ENCODE measurements at places on chromosomes 6 and 20.

- no peak for DNase-seq
Observed at GRCh38 chr6:110609101-110609500, 132.7 kb upstream of the SLC22A16 start.

GRCh38 chr6:51019806-51020205 lies 201.1 kb downstream of the TFAP2B start:
- DNase-seq = no peak

DNA sequence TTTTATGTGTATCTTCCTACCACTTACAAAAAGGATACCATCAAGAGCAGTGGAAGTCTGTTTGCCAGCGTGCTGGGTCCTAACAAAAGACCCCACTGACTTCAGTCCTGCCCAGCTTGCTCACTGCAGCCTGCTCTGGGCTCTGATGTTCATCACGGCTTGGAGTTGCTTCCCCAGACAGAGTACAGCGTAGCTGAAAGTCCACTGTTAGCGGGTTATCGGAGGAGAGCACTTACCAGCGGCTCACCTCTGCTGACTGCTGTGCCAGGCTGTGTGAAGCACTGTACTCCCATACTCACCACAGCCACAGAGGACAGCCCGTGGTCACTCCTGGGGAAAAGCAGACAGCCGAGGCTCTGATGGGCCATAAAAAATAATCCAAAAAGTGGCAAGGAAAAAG lies 40.2 kb downstream of the CTCFL start:
- no peak for DNase-seq

- DNase-seq = no peak
Observed at GRCh38 chr20:59808729-59809381, 124.6 kb downstream of the SYCP2 start.

DNA sequence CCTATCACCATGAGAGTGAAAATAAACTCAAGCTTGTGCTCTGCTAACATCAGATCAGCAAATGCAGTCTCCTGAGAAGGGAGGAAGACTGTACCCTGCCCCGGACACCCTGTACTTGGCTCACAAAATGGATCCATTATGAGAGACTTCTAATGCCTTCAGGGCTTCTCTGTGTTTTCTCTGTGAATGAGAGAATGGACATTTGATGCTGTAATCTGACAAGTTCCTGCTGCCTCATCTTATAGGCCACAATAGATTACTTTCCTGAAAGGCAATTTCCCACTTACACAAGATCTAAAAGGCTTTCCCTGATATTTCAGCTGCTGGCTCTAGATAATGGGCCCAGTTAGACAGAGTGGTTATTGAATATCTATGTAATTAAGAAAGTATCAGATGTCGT lies 117.2 kb downstream of the OTOR start:
- no peak for DNase-seq

DNA sequence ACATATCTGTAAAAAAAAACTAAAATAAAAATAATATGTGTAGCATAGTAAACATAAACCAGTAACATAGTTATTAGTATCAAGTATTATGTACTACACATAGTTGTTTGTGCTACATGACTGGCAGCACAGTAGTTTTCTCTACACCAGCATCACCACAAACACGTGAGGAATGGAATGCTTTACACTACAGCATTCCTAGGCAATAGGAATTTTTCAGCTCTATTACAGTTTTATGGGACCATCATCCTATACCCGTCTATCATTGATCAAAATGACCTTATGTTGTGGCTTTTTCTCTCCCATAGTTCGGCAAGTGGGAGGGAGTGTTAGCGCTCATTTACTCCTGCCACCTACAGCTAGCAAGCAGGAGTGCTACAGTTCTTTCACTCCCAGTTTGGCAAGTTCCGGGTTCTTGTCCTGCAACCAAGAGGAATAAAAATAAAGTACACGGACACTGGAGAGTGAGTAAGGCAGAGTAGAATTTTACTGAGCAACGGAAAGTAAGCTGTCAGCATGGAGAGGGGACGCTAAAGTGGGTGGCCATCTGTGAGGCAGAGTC lies 196.8 kb upstream of the HSF2 start:
- no peak for DNase-seq

DNA sequence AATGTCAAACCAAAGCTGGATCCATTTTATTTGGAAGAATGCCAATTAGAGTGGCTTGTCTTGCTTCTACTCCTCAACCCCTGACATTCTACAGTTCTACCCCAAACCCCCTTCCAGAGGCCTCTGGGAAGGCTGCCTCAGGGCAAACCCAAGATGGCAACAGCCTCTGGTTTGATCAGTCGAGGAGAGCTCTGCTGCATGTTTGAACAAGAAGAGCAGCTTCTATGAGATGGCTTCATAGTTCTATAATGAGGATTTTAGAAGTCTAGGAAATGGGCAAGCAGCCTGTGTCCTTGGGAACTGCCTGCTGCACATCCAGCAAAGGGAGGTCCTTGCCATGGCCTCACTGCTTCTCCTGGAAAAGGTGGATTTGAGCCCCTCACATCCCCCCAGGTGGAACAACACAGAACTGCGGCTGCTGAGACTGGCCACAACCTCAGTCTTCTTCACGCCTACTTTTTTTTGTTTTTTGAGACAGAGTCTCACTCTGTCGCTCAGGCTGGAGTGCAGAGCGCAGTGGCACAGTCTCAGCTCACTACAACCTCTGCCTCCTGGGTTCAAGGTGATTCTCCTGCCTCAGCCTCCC lies 37.9 kb downstream of the ZC3H12D start:
- no peak for DNase-seq

DNA sequence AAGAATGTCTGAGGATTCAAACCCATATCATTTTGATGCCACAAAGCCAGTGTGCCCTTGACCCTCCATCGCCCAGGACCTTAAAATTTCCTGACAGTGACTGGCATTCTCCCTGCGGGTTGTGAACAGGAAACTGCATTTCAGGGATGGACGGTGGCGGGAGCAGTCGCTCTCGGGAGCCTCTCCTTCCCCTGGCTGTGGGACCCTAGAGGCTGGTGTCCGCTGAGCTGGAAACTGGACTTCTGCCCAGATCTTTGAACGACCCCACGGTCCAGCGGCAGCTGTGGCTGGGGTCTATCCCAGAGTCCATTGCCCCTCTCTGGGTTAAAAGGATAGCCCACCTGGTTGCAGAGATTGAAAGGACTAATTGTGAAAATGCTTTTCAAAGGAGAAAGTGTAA lies 1.4 kb upstream of the SEC63 start:
- no peak for DNase-seq

GRCh38 chr20:6660441-6660840 lies 107.0 kb upstream of the BMP2 start:
- DNase-seq = no peak

- no peak for DNase-seq
Observed at GRCh38 chr20:53935344-53936084, 134.9 kb downstream of the BCAS1 start.

DNA sequence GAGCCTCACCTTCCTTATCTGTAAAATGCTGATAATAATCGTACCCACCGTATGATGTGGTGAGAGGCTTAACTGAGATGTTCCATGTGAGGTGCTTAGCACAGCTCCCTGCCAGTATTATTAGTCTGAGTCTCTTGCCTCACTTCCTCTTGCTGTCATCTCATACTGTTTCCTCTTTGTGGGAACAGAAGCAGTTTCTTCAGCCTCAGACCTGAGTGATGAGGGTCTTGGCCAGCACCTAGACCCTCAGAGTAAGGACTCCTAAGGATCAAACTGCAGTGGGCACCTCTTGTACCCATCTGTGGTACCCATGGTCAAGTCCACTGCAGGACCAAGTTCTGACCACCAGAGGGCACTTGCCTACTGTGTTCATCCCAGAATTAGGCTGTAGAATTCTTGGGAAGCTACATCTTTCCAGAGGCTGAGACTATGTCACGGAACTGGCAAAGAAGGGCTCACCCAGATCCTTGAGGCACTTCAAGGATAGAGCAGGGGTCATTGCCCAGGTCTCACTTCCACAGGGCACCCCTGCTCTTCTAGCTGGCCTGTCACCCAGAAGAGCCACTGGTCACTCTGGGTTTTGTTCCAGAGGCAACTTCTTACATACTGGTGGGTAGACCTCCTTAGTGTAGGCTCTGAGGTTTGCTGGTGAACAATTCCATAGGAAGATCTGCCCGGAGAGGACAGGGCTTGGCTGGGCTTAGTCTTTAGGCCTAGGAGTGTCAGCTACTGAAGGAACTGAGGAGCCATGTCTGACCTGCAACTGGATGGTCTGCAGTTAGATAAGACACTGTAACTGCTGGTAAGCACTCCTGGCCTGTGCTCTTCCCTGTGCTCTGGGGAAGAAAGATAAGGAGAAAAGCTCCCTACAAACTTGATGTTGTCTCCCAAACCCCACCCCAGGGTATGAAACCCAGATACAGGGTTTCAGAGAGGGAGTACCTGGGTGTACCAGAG lies 20.6 kb upstream of the SGK2 start:
- peak; percentile 41 for DNase-seq

DNA sequence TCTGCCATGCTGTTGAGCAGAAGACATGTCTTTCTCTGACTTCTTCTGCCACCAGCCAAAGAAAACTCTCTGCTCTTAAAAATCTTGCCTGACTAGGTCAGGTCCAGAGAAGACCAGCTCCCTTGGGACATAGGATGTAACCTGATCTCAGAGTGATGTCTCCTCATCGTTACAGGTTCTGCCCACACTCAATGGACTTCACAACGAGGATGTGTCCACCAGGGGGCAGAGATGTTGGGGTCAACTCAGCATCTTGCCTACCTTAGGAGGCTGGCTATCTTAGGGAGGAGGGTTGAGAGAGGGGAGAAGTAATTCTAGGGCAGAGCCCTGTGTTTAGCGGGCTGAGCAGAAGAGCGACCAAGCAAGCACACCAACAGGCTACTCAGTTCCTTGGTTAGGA lies 207.6 kb upstream of the CDH4 start:
- no peak for DNase-seq

DNA sequence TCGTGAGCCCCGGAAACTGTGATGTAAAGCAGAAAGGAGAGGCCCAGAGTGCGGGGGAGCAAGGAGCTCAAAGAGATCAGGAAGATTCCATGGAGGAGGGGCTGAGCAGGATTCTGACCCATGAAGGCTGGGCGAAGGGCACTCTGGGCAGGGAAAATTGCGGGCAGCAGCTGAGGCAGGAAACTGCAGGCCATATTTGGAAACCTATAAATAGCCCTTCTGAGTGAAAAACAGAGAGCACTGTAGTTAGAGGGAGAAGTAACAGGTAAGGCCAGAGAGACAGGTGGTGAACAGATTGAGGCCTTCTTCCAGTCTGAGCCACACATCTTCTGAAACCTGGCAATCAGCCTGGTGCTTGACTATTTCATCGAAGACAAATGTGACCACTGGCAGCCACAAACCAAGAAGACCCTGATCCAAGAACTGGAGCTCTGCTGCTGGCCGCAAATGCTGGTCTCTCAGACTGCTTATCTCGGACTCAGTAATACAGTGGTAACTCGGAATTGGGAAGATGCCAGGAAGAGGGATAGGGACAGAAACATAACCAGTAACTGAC lies 14.1 kb upstream of the BEND3 start:
- DNase-seq = no peak

DNA sequence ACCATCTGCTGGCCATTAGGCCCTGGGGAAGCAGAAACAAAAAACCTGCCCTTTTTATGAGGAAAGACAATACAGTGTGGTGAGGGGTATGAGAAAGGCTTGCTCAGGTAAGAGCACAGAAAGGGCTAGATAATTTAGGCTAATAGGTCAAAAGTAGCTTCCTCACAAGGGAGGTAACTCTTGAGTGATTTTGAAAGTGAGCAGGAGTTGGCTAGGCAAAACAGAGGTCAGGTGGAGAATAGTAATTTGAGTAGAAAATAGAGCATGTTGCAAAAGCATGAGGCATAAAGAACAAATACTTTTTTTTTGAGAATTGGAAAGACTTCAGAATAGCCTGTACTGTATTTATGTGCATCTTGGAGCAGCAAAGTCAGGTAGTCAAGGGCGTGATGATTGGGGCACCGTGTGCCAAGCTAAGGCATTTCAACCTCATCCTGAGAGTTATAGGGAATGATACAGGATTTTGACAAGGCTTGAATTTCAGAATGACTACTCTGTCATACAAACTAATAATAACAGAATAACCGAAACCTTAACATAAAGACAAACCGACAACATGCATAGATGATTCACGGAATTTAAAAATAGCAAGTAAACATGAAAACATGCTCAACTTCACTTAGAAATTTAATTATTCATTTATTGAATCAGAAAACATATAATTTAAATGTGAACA lies 123.0 kb upstream of the ENPP5 start:
- no peak for DNase-seq

GRCh38 chr6:130841128-130841728 lies 14.0 kb downstream of the SMLR1 start:
- DNase-seq = no peak

GRCh38 chr6:113758826-113759574 lies 98.1 kb upstream of the MARCKS start:
- DNase-seq = no peak

Measured in neuronal stem cell (in vitro differentiated cells).